Fibroblast of the aortic adventitia (primary cell): ENCODE measurements at places on chromosomes 3 and 15.

GRCh38 chr3:186985661-186986364, 55.5 kb downstream of the ST6GAL1 start:
- DNase-seq = peak; percentile 15

GRCh38 chr15:45180648-45181436, 6.9 kb downstream of the SHF start:
- DNase-seq = no peak

DNA sequence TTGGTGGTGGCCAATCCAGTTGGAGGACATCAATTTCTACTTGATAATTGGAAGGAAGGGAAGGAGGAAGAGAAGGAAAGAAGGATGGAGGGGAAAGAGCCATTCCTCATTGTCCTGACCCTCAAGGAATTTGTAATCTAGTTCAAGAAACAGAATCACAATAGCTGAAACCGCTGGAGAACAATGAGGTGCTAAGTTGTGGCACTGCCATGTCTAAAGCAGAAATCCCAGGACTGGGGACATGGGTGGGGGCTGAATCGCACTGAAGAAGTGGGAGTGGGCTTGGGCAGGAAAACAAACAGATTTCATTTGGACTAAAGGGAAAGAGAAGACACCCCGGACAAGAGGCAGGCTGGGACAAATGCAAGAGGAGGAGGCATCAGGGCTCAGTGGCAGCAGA, 183.6 kb downstream of the UACA start:
- DNase-seq = no peak

DNA sequence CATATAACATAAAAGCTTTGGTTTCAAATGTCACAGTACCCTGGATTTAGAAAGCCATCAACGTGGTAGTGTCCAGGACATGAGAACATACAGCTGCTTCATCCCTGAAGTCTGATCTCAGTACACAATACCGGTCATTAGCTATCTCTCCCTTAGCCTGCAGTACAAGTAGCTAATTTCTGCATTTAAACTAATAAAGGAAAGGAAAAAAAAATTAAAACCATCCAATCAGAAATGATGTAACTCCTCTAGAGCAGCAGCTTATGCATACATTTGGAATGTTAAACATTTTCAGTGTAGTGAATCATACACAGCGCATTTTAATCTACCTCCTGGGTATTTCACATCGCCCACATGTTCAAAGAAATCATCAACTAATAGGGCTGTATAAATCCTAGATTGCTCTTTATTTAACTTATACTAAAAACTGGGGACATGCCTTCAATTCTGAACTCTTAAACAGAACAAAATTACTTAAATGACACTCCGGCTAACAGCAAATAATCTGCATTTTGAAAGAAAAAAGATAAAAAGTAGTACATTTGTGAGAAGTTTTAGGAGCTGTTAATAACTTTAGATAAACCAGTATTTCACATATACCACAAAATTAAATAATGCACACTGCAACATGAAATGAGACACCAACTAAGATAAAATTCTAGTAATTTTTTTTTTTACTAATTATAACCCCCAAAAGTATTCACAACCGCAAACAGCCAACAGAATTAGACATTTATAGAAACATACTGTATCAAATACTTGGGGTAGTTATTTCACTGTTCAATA, 3.7 kb downstream of the IGF2BP2 start:
- peak; percentile 87 for DNase-seq

- no peak for DNase-seq
Measured at GRCh38 chr15:33807665-33808064, 160.6 kb upstream of the CHRM5 start.

- DNase-seq = no peak
Measured at GRCh38 chr3:191958980-191959671, 498.2 kb downstream of the PYDC2 start.

DNA sequence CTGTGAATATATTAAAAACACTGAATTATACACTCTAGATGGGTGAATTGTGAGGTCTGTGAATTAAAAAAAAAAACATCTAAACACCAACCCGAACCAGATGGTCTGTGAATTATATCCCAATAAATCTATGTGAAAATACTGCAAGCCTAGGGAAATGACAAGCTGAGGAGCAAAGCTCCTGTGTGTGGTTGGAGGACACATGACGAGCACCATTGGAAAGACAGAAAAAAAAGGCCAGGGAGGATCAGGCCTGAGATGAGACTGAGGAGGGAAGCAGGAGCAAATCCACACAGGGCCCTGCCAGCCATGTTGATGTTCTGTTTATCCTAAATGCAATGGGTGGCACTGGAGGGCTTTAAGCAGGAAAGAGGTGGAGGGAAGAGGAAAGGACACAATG, 200.0 kb downstream of the RORA start:
- DNase-seq = no peak

DNA sequence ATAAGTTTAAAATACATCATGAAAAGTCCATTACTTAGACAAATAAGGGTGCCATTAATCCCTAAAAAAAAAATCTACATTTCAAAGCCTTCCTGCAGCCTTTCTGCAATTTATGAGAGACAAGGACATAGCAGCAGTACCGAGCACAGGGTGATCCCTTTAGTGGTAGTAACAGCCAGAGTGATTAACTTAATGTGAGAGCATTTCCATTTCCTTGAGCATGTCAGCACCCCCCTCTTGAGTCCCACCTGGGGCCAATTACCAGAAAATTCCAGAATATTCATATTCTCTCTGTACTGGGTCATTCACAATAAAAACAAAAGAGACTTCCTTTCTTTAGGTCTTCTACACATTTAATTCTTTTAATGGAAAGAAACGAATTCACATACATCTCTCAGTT, 546.9 kb upstream of the CCDC54 start:
- DNase-seq = no peak

- peak; percentile 37 for DNase-seq
Measured at GRCh38 chr15:74889390-74889882, 406 bp upstream of the MPI start.

GRCh38 chr15:92383519-92384324, 10.0 kb upstream of the ST8SIA2 start:
- DNase-seq = no peak

DNA sequence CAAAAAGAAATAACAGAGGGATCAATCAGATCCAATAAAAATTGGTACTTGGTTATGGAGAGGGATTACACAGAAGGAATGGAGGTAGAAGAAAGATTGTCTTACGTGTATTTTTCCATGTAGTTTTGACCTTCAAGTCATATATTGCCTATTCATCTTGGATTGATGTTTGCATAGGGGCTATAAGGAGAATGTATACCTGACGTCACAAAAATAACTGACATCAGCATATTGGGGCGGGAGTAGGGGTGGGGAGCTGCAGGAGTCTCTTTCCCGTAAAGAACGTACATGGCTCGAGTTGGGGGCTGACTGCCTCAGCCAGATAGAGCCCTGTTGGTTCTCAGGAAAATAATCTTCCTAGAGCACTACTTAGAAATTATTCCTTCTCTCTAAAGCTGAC, 5.9 kb upstream of the FURIN start:
- DNase-seq = no peak

- DNase-seq = no peak
Measured at GRCh38 chr15:81213982-81214381, 17.3 kb downstream of the IL16 start.

DNA sequence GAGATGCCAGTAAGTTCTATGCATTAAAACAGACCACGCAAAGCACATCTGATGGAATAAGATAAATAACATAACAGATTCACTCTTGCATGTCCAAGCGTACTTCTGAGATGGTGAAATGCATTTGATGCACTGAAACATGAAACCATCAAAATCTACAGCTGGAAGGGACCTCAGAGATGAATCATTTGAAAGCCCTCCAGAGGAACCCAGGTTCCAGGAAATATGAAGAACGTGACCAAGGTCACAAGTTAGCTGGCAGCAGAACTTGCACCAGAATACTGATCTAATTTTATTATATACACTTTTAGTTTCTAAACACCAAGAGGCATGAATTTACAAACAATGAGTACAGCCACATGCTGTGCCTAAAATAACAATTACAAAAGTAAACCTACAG, 957.1 kb downstream of the FHIT start:
- DNase-seq = peak; percentile 74

DNA sequence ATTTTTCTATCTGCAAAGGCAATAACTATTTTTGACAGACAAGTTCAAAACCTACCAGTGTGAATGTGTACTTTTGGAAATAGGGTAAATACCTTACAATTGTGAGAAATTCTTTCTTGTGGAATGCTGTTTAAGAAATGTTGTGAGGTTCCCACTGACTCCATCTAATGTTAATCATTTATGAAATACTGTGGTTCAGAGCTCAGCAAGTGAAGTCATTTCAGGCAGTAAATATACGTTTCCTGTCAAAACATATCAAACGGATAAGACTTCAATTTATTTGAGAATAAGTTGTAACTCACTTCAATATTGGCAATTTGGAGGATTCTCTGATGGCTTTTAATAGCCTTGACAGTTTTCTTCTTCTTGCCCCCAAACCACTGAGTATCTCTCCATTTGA, 16.4 kb downstream of the TAFA4 start:
- DNase-seq = no peak
